Stimulated activated CD4-positive, alpha-beta T cell treated with anti-CD3 and anti-CD28 coated beads, TNF-alpha, amount 100 ng/mL, for 24 hours (primary cell): ENCODE measurements at places on chromosomes 13 and 19.

DNA sequence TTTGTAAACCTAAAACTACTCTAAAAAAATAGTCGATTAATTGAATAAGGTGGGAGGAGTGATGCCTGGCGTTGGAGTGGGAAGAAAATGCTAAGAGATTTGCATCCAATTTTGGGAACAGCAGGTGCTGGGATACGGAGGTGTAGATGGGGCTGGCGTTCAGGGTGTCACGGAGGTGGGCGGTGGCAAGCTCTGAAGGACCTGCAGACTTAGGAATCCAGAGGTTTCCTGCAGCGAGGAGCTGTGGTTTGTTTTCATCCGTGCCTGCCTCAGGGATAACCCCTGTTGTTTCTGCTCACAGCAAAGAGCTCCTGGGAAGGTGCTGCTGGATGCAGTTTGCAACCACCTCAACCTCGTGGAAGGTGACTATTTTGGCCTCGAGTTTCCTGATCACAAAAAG is 166.4 kb upstream of the RNF113B start:
- no peak for DNase-seq

- no peak for DNase-seq
These were observed 601 bp downstream of the SLC46A3 start for GRCh38 chr13:28718196-28718542.

- no peak for DNase-seq
These were observed 5.5 kb downstream of the DLEU7 start for GRCh38 chr13:50838031-50838430.

DNA sequence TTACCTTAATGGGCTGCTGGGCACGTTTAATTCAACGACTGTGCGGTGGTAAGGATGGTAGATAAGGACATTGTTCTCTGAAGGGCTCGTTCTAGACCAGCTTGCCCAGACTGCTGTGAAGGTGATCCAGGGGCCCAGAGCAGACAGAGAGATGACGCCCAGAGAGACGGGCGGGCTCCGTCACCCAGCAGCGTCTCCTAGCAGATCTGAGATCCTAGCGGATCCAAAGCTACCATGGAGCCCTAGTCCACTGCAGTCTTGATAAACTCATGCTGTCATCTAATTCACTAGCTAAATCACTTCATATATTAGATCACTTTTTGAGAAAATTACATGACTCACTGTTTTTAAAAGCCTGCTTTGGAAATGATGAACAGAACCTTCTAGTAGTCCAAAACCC is 21.5 kb downstream of the COL4A2 start:
- no peak for DNase-seq

- no peak for DNase-seq
These were observed 16.8 kb upstream of the CERS4 start for GRCh38 chr19:8192221-8192820.

GRCh38 chr13:33526718-33527117 is 241.2 kb upstream of the STARD13 start:
- no peak for DNase-seq

DNA sequence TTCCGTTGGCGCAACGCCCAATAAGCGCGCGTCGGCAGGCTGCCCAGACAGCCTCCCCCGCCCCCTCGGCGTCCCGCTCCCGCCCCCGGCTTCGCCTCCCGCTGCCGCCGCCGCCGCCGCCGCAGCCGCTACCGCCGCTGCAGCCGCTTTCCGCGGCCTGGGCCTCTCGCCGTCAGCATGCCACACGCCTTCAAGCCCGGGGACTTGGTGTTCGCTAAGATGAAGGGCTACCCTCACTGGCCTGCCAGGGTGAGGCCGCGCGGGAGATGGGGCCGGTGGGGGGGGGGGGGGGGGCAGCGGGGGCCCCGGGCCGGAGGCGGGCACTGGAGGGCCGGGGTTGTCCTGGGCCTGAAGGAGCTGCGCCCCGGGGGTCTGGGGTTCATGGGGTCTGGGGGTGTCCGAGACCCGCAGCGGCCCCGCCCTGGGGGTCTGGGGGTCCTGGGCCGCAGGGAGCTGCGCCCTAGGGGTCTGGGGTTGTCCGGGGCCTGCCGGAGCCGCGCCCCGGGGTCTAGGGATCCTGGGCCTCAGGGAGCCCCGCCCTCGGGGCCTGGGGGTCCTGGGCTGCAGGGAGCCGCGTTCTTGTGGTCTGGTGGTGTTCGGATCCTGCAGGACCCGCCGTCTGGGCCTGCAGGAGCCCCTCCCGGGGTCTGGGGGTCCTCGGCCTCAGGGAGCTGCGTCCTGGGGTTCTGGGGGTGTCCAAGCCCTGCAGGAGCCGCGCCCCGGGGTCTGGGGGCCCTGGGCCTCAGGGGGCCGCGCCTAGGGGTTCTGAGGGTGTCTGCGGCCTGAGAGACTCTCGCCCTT is at the start of gene HDGFL2:
TSS of gene HDGFL2 (plus strand) at position 124 of the 801 bp plus-strand sequence. CDS start at position 178, 54 bp downstream.
- DNase-seq: no peak
